Smooth muscle cell of the coronary artery (primary cell): ENCODE measurements at places on chromosomes 7 and 10. TPM values are rescaled to one million over a fixed set of nuclear protein-coding genes. Genes with fewer than 3 reads are reported as not detected.

AKR1C2 gene
- total RNA-seq, result 13.3 and 70.8 TPM in 2 replicates

COBL gene
- under 0.01 TPM in 1 of 2 replicates, not detected in the other for total RNA-seq

PLEKHA1 gene
- total RNA-seq, result 11.8 and 21.3 TPM in 2 replicates

MYOF gene
- 116 and 191 TPM in 2 replicates for total RNA-seq

TEX47 gene
- total RNA-seq, result not detected in 2 replicates

PNLIPRP1 gene
- not detected in 2 replicates for total RNA-seq

PRXL2A gene
- 1.3 and 1.4 TPM in 2 replicates for total RNA-seq

SPDYE3 gene
- not detected in 2 replicates for total RNA-seq

FAM13C gene
- 1.6 and 2.8 TPM in 2 replicates for total RNA-seq

PRSS37 gene
- not detected in 2 replicates for total RNA-seq

OPN4 gene
- total RNA-seq, result not detected in 2 replicates
